Fibroblast of upper back skin (primary cell): ENCODE measurements at places on chromosomes 12 and 14.

DNA sequence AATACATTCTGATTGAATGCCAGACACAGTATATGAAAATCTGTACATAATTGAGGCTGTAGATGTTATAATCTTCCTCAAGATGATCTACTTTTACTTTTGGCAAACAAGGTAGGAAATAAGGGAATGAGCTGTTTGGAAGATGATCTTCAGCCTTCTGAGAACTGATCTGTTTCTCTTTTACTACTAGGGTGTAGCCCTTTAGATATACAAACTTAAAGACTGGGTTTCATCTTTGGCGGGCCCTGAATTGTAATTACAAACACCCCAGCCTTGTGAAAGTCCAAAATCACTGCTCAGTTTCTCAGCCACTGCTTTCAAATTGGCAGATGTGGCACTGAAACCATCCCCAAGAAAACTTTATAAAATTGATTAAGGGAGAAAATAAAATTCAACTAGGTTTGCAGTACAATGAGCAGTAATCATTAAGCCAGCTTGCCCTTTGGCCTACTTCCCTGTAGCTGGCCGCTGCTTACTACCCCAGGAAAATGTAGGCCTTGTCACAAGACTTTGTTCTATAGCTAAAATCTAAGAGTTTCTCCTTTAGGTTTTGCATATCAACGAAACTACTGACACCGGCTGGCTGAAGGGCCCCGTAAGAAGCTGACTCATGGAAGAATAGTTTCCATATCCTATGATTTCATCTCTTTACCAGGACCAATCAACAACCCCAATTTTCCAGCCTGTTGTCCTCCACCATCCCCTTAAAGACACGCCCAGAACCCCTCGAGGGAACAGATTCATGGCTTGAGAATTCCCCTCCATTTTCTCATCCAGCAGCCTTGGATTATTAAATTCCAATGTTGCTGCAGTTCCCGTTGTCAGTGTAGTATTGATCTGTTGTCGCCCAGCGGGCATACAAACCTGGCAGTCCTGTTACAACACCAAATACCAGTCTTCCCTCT is 210.8 kb downstream of the PCNX1 start:
- peak; percentile 93 for DNase-seq

DNA sequence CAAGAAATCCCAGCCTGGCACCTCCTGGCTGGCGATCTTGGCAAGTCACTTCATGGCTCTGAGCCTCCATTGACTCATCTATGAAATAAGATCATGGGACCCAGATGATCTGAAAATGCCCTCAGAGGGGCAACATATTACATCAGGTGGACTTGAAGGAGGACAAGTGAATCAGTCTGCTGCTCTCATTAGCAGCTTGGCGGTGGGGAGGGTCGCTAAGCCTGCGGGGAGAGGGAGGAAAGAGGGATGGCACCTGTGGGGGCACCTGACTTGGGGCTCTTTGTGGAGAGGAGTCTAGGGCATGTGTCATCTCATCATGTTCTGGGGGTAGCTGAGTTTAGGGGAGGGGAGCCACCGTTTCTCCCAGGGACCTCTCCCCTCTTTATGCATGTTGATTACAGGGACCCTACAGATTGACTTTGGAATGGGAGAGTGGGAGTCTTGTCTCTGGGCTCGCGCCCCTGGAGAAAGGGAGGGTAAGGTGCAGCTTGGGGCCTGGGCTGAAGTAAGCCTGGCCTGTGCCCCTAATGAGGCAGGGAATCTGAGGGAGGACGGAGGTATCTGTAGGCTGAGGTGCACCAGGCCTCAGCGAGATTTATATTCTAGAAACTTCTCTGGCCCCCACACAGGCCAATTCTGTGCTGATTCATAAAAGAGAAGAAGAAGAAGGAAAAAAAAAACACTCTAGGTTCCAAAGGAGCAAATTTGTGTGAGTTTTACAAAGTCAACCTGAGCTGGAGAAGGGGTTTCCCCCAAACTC is 29.3 kb upstream of the BATF start:
- DNase-seq: no peak

DNA sequence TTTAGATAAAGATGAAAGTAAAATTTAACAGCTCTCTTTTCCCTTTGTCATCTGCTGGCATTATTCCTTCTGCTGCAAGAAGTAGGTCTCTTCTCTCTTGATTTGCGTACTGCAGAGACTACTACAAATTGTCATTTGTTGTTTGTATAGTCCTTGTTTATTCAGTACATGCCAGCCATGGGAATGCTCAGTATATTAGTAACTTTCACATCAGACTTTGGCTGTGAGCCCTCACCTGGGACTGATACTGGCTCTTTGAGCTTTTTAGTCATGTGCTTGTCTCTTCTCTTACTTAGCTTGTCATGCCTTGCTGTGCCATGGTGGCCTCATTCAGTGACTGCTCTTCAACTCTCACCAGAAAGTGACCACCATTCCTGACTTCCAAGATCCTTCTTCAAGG is 169.8 kb downstream of the PRKCH start:
- DNase-seq: no peak

DNA sequence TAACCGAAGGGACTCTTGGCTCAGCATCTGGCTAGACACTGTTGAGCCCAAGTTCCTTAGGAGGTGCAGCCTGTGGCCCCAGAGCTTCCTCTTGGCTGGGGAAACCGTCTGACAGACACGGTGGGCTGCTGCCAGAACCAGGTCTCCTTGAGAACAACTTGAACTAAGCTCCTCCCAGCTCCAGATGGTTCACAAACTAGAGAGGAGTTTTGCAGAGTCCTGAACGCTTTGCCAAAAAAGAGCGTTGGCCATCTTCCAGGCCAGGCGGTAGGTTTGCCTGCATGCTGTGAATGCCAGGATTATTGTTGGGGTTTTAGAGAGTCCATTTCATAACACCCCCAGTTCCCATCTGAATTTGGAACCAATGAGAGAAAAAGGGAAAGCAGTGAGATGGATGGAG is 399.8 kb downstream of the RGS6 start:
- no peak for DNase-seq

DNA sequence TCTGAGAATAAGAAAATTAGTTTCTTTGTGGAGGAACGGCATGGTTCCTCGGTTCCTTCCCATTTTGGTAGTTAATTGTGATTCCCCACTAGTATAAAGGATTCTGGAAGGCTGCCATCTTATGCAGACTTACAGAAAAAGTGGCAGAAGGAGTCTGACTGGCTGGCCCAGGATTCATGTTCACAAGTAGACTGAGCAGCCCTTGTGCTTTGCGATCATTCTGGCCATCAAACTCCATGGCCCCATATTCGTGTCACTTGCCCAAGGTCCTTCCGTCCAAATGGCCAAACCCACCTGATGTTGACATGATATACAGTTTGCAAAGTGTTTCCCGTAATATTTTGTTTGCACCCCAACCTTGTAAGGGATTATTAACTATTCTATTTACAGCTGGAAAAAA is 297.2 kb upstream of the AMIGO2 start:
- DNase-seq: no peak

DNA sequence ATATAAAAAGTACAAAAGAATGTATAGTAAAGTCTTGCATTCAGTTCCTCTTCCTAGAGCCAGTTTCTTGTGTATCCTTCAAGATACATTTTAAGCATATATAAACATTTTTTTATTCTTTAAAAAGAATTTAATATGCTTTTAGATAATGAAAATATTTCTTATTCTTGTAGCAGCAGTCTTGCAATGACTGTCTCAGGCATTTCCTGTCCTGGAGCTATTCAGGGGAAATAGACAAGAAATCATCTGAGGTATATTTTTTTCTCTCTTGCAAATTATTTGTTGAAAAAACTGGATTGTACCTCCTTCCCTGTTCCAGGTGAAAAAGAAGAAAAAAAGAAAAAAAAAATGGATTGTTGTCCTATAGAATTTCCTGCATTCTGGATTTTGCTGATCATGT is 17.0 kb upstream of the ERBB3 start:
- DNase-seq: peak; percentile 32

DNA sequence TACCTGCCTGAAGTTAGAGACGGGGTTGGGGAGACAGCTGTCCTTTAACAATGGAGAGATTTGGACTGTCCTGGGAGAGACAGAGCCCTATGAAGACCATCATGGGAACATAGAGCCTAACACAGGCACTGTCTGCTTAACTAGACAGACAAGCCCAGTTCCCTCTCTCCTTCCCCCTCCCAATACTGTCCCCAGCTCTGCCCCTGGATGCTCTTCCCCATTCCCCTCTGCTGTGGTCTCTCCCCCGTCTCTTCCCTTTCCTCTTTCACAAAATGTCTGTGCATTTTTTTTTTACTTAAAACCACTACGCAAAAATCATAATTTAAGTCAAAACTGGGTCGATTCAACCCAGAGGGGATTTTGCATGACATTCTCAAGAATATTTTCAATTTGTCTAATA is 232.9 kb downstream of the CHST11 start:
- DNase-seq: no peak

DNA sequence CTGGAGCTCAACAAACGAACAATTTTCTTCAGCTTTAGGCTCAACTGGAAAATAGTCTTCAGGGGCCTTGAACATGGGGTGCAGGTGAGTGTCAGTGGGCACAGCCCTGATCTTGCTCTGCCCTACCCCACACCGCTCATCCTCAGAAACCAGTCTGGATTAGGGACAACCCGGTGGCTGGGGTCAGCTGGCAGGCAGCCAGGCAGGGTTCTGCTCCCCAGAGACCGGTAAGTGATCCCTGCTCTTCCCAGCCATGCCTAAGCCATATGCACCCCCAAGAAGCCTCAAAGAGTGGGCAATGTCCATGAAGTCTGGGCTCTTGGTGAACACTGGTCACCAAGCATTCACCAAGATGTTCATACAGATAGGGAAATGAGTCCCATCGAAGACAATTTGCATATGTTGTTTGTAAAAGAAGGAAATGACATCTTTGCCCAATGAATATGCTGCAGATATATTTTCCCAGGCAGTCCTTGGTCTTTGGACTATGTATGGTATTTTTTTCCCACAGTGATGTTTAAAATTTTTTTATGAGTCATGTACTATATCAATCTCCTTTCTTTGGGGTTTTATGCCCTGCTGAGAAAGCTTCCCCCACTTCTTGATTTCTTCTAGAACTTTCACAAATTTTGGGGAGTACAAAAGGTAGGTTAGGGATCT is 63.9 kb upstream of the VASH1 start:
- DNase-seq: no peak

- peak; percentile 11 for DNase-seq
Observed at GRCh38 chr14:60161196-60162107, 3.7 kb downstream of the DHRS7 start.

DNA sequence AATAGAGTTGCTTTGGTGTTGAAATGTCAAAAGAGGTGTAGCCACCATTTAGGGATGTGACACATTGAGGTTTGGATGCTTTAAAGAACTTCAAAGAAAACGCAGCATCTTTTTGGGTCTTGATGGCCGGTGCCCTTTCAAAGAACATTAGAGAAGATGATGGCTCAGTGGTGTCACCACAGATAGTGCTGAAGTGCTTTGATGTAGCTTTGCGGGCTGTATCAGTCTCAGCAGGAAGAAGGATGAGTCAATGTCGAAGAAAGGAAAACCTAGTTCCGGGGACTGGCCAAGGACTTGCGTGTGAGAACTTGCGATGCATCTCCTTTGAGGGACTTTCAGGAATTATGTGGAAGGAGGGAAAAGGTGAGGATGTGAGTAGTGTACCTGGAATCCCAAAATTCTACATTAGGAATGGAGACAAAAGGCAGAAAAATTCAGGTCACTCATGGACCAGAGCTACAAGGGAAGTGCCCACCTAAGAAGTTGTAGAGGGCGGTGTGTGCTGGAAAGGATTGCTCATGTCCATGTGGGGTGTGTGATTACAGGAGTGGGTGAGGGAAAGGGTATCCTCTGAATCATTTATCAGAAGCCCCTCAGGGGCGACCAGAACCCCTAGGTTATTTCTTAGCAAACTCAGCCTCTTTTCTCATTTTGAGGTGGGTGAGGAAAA is 39.7 kb upstream of the GZMB start:
- no peak for DNase-seq

DNA sequence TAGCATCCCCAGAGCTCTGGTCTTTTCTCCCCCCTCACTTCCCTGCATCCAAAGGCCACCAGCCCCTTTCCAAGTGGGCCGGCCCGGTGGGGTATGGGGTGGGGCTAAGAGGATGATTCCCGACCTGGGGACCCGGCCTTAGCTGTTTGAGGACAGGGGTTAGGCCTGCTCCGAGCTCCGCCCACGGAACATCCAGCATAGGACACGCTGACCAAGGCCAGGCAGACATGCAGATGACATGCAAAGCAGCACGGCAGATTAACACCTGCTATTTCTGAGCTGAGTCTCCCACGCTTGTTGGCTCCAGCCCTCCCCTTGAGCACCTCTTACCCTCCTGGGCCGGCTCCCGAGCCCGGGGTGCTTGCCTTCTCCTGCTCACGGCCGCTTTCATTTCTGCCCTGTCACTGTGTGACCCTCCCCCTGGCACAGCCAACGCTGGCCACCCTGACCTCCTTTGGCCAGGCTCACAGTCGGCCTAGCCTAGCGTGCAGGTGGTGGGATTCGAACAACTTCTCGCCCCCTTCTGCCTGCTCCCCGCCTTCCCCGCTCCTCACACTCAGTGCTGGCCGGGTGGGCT is 40.2 kb downstream of the TEAD4 start:
- no peak for DNase-seq

DNA sequence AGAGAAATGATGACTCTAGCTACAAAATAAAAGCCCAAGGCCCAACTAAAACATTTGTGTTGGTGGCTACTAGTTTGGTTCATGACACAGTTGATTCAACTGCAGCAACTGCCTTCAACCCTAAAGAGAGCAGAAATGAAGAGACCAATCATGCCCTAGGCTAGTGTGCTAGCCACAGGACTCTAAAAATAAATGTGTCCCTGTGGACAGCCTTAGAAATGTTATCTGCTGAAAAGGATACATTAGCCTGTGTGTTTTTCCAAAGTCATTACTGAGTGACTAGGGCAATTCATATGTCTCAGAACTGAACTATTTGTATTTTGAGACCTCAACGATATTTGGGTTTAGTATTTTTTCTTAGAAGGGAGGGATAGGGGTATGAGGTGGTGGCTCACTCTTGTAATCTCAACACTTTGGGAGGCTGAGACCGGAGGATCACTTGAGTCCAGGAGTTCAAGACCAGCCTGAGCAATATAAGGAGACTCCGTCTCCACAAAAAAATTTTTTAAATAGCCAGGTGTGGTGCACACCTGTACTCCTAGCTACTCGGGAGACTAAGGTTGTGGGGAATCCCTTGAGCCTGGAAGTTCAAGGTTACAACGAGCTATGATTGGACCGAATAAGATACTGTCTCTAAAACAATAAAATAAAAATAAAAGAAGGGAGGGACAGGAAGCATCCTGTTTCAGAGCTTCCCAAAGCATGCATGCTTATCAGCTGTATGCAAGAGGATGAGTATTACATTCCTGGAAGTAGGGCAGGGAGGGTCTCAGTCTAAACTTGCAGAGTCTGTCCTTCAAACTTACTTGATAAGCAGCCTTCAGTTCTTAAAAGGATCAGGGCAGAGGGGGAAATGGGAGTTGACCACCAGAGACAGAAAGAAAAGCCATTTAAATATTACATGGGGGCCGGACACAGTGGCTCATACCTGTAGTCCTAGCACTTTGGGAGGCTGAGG is 29.6 kb upstream of the NAP1L1 start:
- peak; percentile 21 for DNase-seq

- DNase-seq: no peak
Observed at GRCh38 chr14:48417715-48418500, 742.5 kb upstream of the MDGA2 start.

GRCh38 chr14:35388656-35389314 is 15.8 kb downstream of the NFKBIA start:
- no peak for DNase-seq
